ENCODE measurements at places on chromosomes 1 and 21.

DNA sequence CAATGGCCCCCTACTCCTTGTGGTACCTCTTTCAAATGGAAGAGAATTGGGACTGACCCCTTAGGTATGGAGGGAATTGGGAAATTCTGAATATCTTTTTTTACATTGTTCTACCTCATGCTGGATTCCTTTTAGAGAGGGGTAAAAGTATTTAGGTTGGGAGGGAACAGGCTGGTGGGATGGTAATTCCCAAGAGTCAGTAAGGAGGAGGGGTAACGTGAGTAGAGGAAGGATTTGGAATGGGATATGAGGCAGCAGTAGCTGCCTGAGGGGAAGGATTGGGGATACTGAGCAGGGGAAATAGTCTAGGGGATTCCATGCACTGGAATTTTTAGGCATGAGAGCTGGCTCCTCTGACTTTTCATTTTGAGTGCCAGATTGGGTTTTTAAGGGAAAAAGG lies 3.8 kb upstream of the AADACL3 start:
- no peak for DNase-seq

GRCh38 chr1:83065952-83066727 lies 932.8 kb downstream of the TTLL7 start:
- no peak for DNase-seq

DNA sequence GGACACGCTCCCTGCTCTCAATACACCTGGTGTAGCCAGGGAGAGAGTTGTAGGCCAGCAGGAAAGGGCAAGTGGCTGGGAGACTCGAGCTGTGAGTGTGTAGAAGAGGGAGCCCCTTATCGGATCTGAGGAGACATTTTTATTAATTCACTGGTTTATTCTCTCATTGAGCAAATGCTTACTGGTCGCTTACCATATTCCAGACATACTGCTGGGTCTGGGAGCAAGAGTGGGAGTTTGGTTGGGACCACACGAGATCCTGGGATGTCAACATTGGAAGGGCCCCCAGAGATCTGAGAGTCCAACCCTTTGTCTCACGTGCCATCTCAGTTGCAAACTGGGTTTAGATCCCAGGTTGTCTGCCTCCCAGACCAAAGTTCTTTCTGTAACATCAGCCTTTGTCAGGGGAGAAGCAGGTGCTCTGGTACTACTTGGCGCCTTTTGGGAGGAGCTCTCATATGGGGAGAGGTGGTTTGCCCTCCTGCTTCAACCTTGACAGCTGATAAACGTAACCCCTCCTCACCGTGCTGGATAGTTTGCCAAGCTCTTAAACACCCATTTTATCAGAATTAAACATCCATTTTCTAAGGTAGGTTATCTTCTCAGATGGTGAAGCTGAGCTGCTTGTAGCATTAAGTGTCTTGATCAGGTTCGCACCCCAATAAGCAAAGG lies 742 bp downstream of the TMEM222 start:
- DNase-seq: no peak

GRCh38 chr1:109134423-109134822 lies 20.5 kb downstream of the ELAPOR1 start:
- DNase-seq: no peak

- no peak for DNase-seq
Measured at GRCh38 chr1:232816324-232816723, 11.1 kb downstream of the MAP10 start.
